ENCODE measurements at places on chromosomes 11 and 22.
A peak's percentile ranks its signal among the peaks of the same experiment; 100 is the strongest.

GRCh38 chr22:32338757-32339156 lies 18.9 kb upstream of the RFPL3 start:
- no peak for DNase-seq

- DNase-seq, result no peak
These were observed 526 bp upstream of the PNPLA5 start for GRCh38 chr22:43892183-43892894.

GRCh38 chr11:78311702-78312371 lies 105.8 kb downstream of the GAB2 start:
- DNase-seq, result no peak

DNA sequence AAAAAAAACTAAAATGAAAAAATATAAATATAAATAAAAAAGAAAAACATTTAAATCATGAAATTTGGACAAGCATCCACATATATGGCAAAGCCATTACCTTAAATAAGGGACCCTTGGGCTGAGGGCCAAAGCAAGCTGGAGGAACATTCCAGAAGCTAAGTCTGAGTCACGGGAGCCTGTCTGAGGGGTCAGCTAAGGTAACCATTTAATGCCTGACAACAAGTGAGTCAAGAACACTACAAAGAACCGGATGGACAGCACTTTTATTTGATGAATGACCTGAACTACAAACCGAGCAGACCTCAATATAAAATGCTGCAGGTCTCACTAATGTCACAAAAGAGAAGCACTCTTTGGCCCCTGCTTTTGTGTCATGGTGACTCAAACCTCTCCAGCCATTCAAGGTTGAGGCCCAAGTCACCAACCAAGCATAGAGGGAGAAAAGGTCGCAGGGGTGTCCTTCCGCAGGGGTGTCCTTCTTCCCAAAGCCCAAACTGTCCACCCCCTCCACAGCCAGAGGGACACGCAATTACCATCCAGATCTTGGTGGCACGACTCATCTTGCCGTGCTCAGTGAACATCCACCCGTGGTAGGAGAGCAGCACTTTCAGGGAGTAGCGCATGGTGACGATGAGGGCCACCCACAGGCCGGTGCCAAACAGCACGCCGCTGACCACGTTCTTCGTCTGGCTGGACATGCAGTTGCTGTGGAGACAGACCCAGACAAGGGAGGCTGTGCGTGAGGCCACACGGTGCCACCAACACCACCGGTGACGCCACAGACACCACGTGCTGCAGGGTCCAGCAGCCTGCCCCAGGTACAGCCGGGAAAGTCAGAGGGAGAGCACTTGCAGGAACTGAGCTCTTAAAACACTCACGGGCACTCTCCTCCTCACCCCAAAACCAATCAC lies 34.5 kb downstream of the CPT1A start:
- no peak for DNase-seq

- DNase-seq, result peak; percentile 89
These were observed 2.4 kb upstream of the WNT11 start for GRCh38 chr11:76208438-76209374.

All from GM13976 (cell line).